ENCODE measurements at places on chromosomes 5 and 9.

DNA sequence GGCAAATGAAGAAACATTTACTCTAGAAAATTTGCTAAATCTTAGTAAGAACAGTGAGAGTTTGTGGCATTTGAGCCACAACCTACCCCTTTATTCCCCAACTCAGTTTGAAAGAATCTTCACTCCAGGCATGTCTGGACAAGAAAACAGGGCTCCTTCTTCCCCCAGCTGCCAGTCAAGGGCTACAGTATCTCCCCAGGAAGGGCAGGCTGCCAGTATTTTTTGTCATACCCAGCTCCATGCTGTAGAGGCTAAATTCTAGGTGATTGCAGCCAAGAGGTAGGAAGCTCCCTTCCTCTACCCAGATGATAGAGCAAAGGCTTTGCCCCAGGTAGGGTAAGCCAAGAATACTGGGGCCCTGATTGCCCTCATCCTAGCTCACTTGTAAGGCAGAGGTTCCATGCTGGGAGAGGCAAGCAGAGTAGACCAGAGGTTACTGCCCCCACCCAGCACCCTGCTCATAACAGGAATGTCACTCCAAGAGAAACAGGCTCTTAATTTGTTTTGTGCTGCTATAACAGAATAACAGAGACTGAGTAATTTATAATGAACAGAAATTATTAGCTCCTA, 20.0 kb upstream of the GRPEL2 start:
- DNase-seq: no peak

- no peak for DNase-seq
These were observed 198.1 kb downstream of the EFNA5 start for GRCh38 chr5:107472620-107473064.

DNA sequence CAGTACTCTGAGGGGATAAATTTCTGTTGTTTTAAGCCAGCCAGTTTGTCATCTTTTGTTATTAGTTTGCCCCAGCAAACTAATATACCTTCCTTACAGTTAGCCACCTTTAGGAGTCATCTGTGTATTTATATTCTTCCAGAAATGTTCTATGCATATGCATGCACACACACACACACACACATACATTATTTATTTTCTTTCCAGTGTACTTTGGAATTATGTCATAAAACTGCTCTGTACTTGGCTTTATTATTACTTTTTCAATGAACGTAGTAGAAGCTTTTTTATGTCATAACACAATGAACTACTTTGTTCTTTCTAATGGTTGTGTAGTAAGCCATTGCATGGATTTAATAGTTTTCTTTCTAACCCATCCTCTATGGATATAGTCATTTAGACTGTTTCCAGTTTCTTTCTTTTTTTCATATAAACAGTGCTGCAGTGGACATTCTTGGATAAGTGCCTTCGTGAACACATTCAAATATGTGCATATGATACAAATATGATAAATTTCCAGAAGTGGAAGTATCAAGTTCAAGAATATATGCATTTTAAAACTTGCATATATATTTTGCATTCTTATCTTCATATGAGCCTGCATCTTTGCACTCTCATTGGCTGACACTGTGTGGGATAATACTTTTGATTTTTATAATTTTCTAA, 26.6 kb upstream of the DAB2 start:
- peak; percentile 5 for DNase-seq

DNA sequence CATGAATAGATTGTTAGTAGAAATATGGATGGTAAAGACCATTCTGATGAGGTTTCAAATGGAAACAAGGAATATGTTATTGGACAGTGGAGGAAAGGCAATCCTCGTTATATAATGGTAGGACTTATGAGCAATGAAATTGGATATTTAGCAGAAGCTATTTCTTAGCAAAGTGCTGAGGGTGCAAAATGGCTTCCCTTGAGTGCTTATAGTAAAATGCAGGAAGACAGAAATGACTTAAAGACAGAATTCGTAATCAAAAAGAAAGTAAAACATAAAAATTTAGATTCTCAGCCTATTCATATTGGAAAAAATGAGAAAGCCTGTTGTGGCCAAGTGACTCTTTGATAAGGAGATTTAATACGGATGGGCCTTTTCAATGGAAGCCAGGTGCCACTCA, 102.1 kb upstream of the ADRA1B start:
- no peak for DNase-seq

- no peak for DNase-seq
These were observed 101.7 kb downstream of the APTX start for GRCh38 chr9:32899761-32900160.

DNA sequence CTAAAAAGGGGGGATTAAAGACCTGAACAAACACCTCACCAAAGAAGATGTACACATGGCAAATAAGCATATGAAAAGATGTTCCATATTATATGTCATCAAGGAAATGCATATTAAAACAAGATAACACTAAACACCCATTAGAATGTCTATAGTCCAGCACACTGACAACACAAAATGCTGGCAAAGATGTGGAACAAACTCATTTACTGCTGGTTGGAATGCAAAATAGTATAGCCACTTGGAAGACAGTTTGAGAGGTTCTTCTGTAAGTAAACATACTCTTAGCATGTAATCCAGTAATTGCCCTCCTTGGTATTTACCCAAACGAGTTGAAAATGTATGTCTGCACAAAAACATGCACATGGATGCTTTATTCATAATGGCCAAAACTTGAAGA, 73.6 kb downstream of the RGMB start:
- no peak for DNase-seq

- peak; percentile 31 for DNase-seq
These were observed 99.5 kb upstream of the FBXL17 start for GRCh38 chr5:108481355-108481931.

GRCh38 chr9:131076347-131077195, 19.8 kb upstream of the AIF1L start:
- no peak for DNase-seq

GRCh38 chr9:112322701-112323377, 10.6 kb downstream of the PTBP3 start:
- DNase-seq: no peak

GRCh38 chr9:68637020-68637419, 68.0 kb upstream of the PIP5K1B start:
- no peak for DNase-seq

GRCh38 chr5:40204144-40204543, 475.6 kb upstream of the PTGER4 start:
- DNase-seq: no peak

- no peak for DNase-seq
These were observed 63.1 kb downstream of the PPP2R2B start for GRCh38 chr5:146815411-146815810.

DNA sequence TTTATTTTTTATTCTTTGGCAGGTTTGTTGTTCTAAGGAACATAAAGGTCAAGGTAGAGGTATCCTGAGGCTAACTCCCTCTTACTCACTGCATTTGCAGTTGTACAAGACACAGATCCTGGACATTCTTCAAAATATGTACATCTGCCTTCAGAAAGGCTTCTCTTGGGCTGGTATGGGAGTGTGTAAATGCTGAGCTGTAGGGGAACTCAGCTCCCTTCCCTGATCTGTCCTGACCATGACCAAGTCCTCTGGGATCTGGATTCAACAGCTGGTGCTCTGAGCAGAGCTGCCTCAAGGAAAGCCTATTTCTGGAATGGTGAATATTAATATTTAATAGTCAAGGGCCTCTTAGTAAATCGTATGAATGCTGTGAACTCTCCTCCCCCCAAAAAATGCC, 117.4 kb downstream of the PRKACG start:
- DNase-seq: no peak

DNA sequence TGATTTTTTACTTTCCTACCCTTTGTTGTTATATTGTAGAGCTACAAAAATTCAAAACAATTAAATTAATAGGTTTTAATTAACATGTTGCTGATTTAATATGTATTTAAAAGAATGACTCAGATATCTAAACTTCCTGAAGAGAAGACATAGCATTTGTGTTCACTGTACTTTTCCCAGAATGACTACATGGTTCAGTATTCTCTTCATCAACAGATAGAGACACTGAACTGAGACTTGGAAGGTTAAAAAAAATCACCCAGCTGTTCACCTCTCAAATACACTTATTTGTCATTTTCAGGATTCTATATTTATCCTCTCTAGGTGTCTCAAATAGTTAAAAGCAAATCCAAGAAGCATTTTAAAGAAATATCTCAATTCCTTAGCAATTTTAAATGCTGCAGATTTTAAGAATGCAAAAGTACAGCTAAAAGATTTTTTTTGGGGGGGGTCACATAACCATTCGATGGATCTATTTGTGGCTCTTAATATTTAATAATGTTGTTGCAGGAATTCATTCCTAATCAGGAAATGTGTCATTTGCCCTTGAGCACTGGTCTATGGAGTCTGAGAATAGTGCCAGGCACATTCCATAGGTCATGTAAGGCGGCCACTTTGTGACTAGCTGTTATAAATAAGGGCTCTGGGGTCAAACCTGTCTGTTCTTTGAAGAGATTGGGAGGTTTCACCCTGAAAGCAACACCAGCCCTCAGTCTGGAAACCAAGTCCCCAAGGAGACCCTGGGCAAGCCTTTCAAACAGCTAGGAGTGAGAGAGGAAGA, 463.1 kb downstream of the NR2F1-AS1 start:
- DNase-seq: peak; percentile 22

DNA sequence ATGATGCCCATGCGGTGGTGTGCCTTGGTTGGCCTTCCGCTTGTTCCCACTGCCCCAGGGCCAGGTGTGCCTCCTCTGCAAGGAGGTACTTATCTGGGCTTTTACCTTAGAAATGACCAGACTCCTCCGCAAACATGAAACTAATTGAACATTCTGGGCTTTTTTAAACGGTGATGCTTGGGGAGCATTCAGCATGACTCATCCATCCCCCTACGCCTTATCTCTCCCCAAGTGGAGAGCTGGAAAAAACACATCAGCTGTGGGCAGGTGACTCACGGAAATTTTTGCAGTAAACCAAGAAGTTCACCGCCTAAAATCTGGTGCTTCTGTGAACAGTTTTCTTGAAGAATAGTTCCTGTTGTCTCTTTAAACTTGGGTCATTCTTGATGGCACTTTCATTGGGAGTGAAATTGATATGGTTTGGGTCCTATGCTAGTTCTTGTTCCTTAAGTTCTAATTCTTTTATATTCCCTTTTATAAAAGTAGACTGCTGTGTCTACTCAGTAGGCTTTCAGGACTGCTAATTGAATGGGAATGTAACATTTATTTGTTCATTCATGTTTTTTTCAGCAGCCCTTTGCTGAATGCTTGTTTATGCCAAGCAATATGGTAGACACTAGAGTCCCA, 39.6 kb downstream of the SFXN1 start:
- peak; percentile 76 for DNase-seq

- DNase-seq: peak; percentile 24
These were observed 106.9 kb downstream of the GLDC start for GRCh38 chr9:6538666-6539071.

GRCh38 chr5:68077349-68077894, 138.1 kb upstream of the PIK3R1 start:
- no peak for DNase-seq

DNA sequence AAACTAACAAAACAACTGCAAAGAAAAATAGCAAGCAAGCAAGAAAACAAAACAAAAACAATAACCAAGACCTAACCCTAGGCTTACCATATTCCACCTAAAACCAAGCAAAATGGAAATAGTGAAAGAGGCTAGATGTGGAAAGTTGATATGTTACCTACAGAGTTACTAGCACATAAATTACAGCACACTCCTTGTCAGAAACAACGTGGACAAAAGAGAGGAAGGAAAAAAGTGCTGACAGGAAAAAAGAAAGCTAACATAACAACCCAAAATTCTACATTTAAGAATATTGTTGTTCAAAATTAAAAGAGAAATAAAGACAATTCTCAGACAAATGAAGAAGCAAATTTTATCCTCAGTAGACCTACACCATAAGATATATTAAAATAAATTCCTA, 812.8 kb upstream of the NUDT12 start:
- no peak for DNase-seq

DNA sequence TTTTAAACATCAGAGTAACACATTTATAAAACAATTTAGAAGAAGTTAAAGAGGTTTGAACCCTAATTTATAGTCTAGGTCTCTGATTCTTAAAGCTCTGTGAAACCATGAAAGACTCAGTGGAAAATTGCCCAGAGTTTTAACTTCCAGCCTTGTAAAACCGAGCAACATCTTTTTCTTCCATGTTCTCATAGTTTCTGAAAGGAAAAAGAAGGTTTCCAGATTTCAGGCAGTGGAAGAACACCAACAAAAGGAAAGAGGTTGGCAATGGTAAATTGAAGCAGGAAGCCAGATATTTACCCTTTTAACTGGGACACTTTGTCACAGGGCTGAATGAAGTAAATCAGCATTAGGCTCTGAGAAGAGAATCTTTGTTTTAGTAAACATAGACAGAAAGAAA, 1999.3 kb downstream of the MAT2B start:
- DNase-seq: no peak

GRCh38 chr5:154679501-154679900, 75.7 kb upstream of the LARP1 start:
- DNase-seq: no peak

- DNase-seq: no peak
These were observed 240.9 kb downstream of the ZSWIM6 start for GRCh38 chr5:61572959-61573358.

DNA sequence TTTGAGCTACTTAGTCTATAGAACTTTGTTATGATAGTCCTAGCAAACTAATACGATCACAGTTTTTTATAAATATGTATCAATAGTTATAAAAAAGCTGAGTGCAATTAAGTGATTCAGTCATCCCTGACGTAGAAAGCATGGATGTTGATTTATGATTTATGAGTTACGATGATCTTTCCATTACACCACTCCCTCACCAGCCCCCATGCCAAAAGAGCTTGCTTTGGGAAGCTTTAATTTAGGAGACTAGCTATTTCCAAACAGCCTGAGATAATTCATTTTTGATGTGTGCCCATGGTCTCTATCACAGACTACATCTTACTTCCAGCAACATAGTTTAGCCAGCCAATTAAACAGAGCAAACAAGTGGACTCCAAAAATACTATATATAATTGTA, 256.8 kb downstream of the GABRG2 start:
- DNase-seq: no peak

DNA sequence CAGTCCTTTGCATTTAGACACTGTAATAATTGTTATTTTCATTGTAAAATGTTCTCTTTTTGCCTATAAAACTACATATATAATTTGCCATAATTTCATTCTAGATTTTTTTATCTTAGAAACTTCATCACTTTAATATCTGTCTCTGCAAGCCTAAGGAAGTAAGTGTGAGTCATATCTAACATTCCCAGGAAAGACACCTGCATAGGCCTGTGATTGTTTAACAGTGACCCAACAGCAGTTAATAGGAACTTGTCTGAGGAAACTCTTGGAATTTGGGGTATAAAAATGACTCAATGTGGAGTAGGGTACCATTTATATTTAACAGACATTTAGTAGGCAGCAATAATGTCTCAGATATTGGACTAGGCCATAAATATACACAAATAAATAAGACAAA, 229.2 kb upstream of the FAM174A start:
- no peak for DNase-seq

- peak; percentile 18 for DNase-seq
These were observed 112.2 kb downstream of the SCAMP1 start for GRCh38 chr5:78472469-78473106.

- DNase-seq: no peak
These were observed 249.6 kb downstream of the DENND1A start for GRCh38 chr9:123680352-123680751.

- DNase-seq: no peak
These were observed 45.5 kb upstream of the KIF2A start for GRCh38 chr5:62260513-62260912.
